ENCODE measurements at places on chromosomes 11 and 22.

GRCh38 chr22:20015971-20016733 is 471 bp downstream of the ARVCF start:
- DNase-seq: no peak

GRCh38 chr11:110093407-110094297 is 460 bp downstream of the ZC3H12C start:
- no peak for DNase-seq

GRCh38 chr11:65498977-65499712 is at the start of gene MALAT1:
MALAT1 (plus strand) TSS chr11:65499045.
- peak; percentile 89 for DNase-seq

DNA sequence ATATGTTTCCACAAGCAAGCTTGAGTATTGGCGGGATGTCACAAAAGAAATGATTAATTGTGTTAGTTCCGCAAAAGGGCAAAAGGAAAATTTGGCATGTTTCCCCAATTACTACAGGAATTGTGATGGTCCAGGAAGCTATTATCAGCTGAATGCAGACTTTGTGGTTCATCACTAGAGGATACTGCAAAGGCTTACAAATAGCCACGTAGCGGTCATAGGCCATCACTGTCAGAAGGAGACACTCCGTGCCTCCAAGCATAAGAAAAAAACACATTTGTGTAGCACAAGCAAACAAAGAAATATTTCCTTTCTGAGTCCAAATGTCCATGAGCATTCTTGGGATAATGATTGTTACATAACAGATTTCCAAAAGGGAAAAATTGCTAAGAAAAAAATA is 1.8 kb downstream of the OR10AG1 start:
- no peak for DNase-seq

GRCh38 chr11:6968816-6969215 is 42.6 kb downstream of the ZNF215 start:
- DNase-seq: no peak

- DNase-seq: no peak
Measured at GRCh38 chr11:50182486-50182885, 149.8 kb downstream of the OR4C45 start.

DNA sequence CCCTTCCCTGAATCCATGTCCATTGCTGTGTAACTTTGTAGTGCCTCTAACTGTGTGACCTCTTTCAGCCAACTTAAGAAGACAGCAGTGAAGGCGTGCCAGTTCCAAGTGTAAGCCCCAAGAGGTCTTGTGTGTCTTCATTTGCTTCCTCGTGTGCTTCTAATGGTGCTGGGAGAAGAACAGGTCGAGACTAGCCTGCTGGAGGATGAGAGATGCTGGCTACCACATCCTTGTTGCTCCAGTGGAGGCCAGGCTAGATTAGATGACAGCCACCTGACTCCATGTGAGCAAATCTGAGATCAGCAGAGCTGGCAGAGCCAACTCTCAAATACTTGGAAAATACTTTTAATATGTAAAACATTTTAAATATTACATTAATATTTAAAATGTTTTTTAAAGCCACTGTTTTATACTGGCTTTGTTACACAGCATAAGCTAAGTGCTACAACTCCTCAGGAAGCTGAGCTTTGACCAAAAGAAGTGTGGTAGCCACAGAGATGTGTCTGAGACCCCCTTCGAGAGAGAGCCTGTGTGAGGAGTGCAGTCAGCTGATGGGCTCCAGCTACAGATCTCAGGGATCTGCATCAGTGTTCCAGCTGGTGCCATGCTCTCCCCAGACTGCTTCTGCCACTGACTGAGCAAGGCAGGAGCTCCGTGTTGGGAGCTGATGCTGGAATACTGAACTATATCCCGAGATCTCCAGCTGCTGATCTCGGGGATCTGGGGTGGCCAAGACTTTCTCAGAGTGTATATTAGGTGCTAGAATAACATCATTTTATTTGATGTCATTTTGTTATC is 8.9 kb downstream of the KCNJ11 start:
- no peak for DNase-seq

- DNase-seq: no peak
Measured at GRCh38 chr11:128235426-128235825, 351.9 kb downstream of the ETS1 start.

DNA sequence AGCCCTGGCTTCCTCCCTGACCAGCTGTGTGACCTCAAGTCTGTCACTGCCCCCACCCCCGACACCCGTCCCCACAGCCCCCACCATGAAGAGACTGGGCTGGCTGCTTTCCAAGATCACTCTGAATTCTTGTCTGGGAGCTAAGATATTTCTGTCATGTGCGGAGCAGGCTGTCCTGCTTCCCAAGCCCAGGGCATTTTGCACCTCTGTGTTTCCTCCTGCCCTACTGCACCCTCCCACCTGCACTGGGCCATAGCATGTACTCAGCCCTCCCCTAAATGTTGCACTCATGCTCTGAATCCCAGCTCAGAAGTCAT is 30.3 kb upstream of the MYEOV start:
- no peak for DNase-seq

GRCh38 chr22:19367763-19368367 is 63.7 kb downstream of the HIRA start:
- DNase-seq: no peak

DNA sequence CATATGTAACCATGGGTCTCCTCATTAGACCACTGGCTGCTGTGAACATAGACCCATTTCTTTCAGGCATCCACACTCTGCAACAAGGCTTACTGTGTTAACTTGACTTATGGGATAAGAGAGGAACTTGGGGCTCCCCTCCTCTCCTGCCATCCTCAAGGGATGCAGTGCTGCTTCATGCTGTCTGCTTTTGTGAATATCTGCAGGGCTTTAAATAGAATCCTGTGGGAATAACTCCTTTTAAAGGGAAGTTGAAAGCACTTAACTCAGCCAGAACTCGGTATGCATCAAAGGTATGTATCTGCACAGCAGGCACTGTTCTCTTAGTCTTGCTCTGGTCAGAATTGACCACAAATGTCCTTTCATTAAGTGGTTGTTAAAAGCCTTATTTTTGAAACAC is 222.5 kb upstream of the KIRREL3 start:
- DNase-seq: no peak

DNA sequence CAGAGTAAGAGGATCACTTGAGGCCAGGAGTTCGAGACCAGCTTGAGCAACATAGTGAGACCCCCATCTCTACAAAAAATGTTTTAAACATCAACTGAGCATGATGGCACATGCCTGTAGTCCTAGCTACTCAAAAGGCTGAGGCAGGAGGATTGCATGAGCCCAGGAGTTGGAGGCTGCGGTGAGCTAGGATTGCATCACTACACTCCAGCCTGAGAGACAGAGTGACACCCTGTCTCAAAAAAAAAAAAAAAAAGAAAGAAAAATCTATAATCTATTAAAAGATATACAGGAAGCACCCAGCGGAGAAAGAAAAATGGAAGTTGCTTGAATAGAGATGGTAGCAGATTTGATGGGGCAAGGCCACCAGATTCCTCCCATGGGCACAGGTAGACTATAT is 61.8 kb downstream of the FAM83F start:
- DNase-seq: no peak

GRCh38 chr11:28460348-28460747 is 352.2 kb downstream of the METTL15 start:
- DNase-seq: no peak

DNA sequence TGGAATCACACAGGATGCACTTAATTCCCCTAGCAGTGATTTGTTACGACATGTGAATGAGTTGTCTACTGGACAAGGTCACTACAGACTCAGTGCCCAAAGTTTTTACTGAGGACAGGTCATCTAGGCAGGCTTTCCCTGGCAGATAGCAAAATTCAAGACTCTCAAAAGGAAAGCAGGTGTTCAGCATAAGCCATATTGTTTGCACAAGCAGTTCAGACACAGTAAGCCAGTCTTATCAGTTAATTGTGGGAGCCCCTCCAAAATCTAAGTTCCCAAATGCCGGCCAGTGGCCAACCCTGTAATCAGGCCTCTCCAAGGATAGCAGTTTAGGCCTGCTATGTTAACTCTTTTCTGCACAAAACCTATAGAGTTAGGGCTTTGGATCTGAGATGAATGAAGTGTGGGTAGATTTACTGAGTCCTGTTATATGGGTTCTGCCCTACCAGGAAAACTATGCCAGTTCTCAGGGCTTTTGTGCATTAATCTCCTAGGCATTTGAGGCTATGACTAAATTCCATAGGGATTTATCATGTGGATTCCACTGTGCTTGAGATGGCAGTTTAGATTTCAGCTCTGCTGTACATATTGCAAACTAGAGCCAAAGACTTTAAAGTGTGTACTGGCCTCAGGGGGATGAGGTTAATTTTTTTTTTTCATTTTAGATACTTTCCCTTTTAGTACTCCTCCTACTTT is 4.8 kb upstream of the ARHGEF12 start:
- no peak for DNase-seq

DNA sequence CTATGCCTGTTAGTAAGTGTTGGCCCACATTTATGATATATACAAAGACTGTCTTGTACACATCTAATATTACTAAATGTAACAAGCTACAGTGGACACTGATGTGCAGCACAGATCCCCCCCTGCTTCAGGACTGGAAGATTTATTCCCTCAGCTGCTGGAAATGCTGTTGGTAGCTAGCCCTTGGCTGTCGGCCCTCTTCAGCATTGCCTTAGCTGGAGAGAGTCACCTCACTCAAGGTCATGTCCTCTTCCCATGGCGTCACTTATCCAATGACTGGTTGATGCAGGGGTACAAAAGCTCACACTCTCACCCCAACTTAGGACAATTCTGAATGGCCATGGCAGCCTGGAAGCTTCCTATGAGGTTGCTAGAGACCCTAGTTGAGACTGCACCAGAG is 312.7 kb downstream of the SOX6 start:
- no peak for DNase-seq

DNA sequence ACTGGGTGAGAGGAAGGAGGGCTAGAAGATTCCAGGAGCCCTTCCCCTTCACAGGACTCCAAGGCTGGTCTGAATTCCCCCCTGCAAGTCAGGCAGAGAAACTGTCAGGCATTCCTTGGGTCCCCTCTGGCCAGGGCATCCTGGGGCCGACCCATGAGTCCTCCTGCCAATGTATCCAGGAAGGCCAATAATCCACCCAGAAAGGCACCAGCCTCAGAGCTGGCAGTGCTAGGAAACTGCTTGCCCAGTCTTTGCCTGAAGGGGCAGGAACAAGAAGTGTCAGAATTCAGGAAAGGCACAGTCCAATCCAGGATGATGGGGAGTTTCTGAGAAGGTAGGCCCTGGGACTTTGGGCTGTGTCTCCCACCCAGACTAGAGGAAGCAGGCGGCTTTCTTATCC is 41.0 kb downstream of the BUD13 start:
- DNase-seq: no peak

DNA sequence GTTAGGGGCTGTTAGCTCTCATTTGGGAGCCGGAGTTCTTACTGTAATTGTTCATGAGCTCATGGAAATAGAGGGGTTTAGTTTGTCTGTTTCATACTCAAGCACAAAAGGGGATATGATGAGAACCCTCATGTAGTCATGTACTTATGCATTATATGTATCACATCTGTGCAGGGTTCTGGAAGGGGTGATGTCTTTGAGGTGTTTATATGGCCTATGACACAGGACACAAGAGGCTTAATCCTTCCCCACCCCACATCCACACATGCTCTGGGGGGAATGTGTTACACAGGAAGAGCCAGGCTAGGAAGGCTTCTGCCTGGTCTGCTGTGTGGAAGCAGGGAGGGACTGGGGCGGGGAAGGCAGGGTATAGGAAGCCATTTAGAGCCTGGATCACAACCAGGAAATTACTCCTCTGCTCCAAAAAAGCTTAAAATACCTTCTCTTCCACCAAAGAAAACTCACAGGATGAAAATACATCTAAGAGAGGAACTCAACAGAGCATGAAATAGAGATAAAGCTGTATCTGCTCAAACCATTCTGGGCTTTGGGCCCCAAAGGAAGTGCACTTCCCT is 316.1 kb downstream of the TMEM135 start:
- DNase-seq: no peak

- no peak for DNase-seq
Measured at GRCh38 chr11:130721023-130721681, 195.1 kb downstream of the SNX19 start.

- no peak for DNase-seq
Measured at GRCh38 chr22:24451162-24451561, 23.8 kb downstream of the ADORA2A start.

DNA sequence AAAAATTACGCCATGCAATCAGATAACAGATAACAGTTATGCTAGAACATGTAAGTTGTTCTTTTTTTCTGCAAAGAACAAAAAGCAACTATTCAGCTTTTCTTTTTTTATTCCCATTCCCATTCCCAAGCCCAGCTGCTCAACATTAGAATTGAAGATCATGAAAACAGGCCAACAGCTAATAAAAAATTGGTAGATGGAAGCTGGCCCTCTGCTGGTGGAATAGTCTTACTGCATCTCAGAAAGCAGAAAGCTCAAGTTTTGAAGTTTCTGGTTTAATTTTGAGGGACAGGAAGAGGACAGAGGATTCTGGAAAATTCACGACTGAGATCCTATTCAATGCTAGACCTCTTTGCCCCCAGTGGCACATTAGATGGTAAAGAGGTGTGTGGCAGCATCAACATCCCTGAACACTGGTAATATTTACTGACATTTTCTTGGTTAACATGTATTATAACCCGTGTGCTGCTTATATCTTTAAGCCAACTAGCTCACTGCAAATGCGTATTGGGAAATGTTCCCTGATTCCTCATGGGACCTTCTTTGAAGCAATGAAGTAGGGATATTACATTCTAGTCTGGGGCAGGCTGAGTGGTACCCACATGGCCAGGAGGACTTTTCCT is 591.2 kb downstream of the OPCML start:
- DNase-seq: no peak

DNA sequence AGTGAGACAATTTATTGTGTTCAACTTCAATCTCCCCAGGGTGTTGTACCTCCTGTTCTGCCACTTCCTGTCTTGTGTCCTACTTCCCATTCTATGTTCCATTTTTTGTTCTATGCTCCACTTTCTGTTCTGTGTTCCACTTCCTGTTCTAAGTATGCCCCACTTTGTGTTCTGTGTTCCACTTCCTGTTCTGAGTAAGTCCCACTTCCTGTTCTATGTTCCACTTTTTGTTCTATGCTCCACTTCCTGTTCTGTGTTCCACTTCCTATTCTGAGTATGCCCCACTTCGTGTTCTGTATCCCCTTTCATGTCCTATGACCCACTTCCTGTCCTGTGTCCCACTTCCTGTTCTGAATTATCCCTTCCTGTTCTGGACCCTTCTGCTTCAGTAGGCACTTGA is 732.7 kb downstream of the TBC1D22A start:
- DNase-seq: no peak

- no peak for DNase-seq
Measured at GRCh38 chr11:370070-370941, 1.0 kb downstream of the B4GALNT4 start.

DNA sequence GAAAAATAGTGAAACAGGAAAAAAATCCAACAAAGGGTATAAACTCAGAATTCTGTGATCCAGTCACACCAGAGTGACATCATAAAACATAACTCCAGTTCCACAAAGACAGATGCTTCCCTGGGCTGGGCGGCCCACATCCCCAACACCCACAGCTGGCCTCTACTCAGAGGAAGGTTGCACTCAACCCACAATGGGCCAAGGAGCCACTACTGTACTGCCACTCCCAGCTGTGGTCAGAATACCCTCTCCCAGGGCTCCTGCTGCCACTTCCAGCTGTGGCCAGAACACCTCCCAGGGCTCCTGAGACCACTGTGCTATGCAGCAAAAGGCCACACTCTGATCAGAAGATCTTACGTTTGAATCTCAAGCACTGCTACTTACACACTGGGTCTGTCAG is 18.3 kb downstream of the SMCO4 start:
- no peak for DNase-seq

GRCh38 chr11:117430293-117430955 is 102.8 kb downstream of the CEP164 start:
- DNase-seq: no peak

GRCh38 chr11:76047766-76048165 is 158.5 kb downstream of the WNT11 start:
- no peak for DNase-seq

- no peak for DNase-seq
Measured at GRCh38 chr11:134658481-134659225, 246.6 kb upstream of the B3GAT1 start.

Measured in stimulated activated CD8-positive, alpha-beta memory T cell treated with anti-CD3 and anti-CD28 coated beads, Interleukin-2, amount 100 ng/mL, for 1 hour (primary cell).